ENCODE measurements at places on chromosomes 2 and 18.

GRCh38 chr2:97961534-97961933, 34.2 kb downstream of the TMEM131 start:
- DNase-seq: no peak

DNA sequence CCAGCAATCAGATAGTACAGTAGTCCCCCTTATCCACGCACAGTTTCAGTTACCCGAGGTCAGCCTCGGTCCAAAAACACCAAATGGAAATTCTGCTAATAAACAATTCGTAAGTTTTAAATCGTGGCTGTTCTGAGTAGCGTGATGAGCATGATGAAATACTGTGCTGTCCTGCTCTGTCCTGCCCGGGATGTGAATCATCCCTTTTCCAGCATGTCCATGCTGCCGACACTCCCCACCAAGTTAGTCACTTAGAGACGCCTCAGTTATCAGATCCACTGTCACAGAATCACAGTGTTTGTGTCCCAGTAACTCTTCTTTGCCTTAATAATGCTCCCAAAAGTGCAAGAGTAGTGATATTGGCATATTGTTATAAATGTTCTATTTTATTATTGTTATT, 62.1 kb downstream of the MEX3C start:
- DNase-seq: no peak

- DNase-seq: no peak
Observed at GRCh38 chr2:236638707-236639106, 69.1 kb downstream of the ACKR3 start.

DNA sequence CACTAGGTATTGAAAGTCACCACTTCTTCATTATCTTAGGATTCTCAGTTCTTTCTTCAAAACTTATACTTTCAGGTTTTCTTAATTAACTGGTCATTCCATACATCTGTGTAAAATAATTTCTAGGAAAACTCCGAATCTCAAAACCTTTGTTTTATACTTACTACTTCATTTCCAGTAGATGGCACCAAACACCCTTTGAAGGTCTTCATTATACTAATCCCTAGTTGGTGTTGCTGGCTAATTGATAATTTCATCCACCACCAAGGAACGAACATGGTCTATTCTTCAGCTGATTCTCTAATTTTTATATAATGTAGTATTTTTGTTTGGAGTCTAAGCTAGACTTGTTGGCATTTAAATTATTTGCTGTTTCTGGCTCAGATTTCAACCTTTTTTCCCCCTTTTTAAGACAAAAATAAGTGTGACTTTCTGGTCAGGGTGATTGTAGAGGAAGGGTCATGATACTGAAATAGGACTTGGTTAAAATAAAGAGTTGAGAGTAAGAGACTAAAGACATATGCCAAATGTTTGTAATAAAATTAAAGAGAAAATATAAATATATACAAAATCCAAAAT, 2.8 kb upstream of the MXD1 start:
- DNase-seq: peak; percentile 89

- no peak for DNase-seq
Observed at GRCh38 chr2:171034315-171034714, 105.3 kb downstream of the GORASP2 start.

DNA sequence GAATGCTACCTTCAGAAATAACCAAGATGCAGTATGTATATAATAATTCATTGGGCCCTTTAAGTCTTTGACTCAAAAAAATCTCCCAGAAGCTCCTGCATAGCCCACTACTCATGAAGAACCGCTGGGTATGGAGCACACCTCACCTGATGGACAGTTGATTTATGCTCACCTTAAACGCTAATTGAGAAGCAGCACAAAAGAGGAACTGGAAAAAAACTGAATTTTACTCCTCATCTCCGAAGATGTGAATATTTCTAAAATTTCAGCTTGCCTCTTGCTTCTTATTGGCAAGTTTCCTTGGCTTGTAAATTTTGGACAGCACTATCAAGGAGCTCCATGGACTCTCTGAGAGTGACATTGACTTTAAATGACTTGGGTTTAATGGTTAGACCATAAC, 5.5 kb downstream of the CYP1B1 start:
- DNase-seq: no peak

DNA sequence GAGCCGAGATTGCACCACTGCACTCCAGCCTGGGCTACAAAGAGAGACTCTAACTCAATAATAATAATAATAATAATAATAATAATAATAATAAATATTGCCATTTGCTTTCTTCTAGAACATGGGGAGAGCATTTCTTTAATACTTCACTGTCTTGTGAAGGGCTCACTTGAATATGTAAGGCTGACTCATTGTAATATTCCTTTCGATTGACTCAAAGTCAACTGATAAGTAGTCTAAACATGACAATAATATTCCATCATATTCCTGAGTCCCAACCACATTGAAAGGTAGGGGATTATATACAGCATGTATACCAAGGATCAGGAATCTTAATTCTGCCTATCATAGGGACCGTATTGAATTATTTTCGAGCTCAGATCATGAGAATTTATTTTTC, 949.2 kb downstream of the DSC3 start:
- no peak for DNase-seq

GRCh38 chr2:37877457-37878315, 47.4 kb upstream of the RMDN2 start:
- peak; percentile 88 for DNase-seq

DNA sequence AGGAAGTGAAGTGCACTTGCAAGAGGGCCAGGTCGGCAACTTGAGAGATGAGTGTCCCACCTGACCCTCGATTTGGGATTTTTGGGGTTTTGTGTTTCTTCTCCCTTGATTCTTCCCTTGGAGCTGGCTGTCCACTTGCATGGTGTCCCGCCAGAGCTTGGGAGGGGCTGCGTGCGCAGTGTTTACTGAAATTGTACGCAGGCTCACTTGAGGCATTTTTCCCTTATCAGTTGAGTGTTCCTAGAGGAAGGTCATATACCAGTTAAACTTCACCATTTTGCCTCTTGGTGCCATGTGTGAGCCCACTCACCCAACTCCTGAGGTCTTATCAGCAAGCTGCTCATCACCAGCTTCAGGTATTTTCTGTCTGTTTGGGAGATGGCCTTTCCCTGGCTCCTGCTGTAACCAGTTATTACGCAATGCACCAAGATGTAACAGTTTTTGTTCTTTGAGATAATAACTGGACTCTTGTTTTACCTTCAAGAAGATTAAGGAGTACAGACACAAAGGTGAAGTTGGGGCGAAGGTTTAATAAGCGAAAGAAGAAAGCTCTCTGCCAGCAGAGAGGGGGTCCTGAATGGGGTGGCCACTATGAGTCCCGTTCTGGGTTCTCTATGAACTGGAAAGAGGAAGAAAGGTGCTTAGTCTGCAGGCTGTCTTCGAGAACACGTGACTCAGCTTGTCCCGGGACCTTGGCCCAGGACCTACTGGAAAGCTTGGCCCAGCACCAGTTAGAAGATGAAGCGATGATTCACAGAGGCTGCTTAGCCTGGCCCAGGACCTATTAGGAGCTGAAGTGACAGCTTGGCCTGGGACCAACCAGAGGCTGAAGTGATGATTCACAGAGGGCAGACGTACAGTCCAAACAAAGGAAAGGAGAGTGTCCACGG, 21.5 kb upstream of the TXNL4A start:
- no peak for DNase-seq

GRCh38 chr2:235609746-235610145, 115.9 kb downstream of the AGAP1 start:
- DNase-seq: no peak

- DNase-seq: no peak
Observed at GRCh38 chr18:37540424-37541138, 25.0 kb downstream of the CELF4 start.

DNA sequence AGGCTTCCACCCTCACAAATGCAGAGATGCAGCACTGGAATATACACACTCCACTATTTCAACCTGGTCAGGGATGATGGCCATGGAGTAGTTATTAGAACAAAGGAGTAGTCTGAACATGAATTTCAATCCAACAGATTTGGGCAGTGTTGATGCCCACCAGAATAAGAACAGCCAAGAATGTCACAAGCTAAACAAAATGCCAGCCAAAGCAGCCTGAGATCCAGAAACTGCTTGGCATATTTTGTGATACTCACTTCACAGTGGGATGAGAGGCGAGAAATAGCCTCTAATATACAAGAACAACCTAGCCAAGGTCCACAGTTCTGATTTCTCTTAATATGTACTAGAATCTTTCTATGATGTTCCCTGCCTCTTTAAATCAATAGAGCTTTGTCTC, 58.6 kb upstream of the KLF7 start:
- DNase-seq: no peak

- peak; percentile 65 for DNase-seq
Observed at GRCh38 chr2:119011162-119011909, 69.3 kb downstream of the MARCO start.

GRCh38 chr18:2982022-2982421, 30.9 kb downstream of the LPIN2 start:
- no peak for DNase-seq

- peak; percentile 62 for DNase-seq
Observed at GRCh38 chr2:96345438-96345837, 9.9 kb downstream of the NCAPH start.

Measured in hematopoietic multipotent progenitor cell treated with erythropoietin and hydrocortisone succinate and interleukin-3 and kit ligand, for 4 days (in vitro differentiated cells).